ENCODE measurements at places on chromosomes 6 and 20. TPM values are rescaled to one million over a fixed set of nuclear protein-coding genes. Genes with fewer than 3 reads are reported as not detected.

DNA sequence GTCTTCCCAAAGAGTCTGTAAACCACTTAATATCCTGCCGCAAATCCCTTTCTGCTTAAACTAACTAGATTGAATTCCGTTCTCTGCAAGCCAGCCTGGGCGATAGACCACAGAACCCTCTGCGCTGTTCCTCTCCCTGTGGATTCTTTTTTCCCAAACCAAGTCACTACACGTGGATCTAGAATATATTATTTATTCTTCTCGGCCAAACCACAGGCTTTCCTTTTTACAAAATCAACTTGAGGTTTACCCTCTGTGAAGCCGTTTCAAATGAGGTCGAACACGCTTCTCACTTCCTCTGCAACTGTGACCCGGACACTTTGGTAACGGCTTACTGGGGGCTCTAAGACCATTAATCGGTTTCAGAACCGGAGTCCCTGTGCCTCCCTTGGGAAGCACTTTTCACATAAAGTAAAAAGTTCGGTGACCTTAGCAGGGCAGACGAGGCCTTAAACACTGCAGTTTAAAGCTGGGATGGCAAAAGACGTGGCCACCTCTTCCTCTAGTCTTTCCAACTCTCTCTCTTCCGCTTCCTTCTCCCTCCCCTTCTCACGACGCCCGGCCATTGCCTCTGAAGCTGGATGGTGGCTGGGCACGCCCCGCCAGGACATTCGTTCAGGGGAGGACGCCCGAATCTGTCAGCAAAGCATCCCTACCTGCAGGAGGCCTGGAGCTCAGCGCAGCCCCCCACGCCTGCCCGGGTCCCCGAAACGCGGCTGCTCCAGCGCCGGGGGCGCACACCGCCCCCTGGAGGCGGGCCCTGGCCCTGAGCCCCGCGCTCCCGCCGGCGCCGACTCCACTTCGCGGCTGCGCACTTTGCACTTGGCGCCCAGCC is 55.0 kb upstream of the FOXC1 start:
- DNase-seq: peak; percentile 77

Gene PDE10A
- 11.5 TPM for total RNA-seq

Gene IL17A
- total RNA-seq: not detected

- no peak for DNase-seq
Observed at GRCh38 chr20:4071178-4071693, 55.9 kb upstream of the RNF24 start.

- DNase-seq: no peak
Observed at GRCh38 chr6:62013719-62014118, 272.3 kb downstream of the KHDRBS2 start.

DNA sequence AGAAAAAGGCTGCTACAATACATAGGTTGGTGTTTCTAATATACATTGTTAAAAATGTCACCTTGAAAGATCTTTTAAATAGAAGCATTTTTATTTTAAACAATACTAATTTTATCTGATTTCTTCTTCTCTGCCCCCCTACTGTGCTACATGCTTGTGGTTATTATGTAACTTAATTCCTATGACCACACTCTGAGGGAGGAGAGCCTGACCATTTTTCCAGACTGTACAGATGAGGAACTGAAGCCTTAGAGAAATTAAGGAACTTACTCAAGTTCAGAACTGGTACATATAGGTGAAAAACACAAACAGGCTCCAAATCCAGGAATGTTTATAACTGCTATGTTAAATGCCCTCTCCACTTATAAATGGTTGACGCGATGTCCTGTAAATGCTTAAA is 43.4 kb upstream of the ARHGAP18 start:
- DNase-seq: no peak

- DNase-seq: no peak
Observed at GRCh38 chr6:56992036-56992435, 37.1 kb downstream of the BEND6 start.

GRCh38 chr6:148218542-148219258 is 123.9 kb upstream of the SASH1 start:
- DNase-seq: no peak

DNA sequence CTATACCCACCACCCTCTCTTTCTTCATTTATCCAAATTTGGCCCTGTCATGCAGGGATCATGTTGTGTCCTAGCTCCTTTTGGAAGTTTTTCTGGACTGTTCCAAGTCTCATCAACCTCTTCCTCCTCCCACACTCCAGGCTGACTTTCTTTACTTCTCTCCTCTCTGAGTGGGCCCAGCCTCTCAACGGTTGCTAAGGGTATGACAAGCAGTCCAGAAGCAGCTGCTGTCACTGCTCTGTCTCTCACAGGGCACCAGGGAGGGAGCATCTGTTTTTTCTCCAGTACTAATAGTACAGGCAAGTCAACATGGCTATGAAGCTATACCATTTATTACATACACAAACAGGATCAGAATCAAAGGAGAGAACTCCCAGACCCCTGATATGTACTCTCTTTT is 8.2 kb downstream of the NT5DC1 start:
- no peak for DNase-seq

- DNase-seq: no peak
Observed at GRCh38 chr6:20481281-20481680, 53.0 kb upstream of the CDKAL1 start.

Gene DEFB110
- total RNA-seq: not detected

GRCh38 chr20:44851545-44851944 is 34.0 kb upstream of the YWHAB start:
- no peak for DNase-seq

- DNase-seq: no peak
Observed at GRCh38 chr20:63425846-63426485, 46.5 kb downstream of the KCNQ2 start.

DNA sequence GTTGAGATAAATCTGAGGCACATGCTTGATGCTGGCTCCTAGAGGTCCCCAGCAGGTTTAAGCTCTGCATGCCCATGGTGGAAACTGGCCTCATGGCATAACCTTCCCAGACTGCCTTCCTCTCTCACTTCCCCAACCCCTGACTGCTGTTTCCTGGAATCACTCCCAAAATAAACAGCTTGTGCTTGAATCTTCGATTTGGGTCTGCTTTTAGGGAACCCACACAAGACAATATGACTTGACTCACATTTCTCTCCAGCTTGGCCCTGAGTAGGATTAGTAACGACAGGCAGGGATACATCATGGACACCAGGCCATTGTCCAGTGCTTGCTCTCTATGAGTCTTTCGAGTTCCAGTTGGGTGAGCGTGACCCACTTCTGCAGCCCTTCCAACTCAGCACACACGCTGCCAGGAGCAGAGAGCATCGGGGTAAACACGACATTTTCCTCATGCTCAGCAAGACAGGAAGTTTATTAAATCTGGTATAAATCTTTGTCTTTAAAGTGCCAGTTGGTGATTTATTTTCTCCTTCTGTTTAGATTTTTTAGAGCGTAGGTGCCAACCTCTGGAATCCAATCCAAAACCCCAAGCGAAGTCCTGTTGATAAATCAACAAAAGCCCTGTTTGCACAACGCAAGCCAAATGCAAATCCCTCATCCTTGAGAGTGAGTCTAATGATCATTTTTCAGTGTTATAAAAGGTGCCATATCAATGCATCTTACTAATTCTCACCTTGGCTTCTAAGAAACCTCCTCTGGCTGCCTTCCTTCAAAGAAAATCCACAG is 135.0 kb downstream of the FOXA2 start:
- DNase-seq: no peak

Gene PEDS1
- total RNA-seq: 39.7 TPM

Gene CTCFL
- 0.21 TPM for total RNA-seq

Data from endothelial cell (in vitro differentiated cells).